NCI-H2029 (cell line): ENCODE measurements at places on chromosomes 13 and 19.
A peak's percentile ranks its signal among the peaks of the same experiment; 100 is the strongest.

DNA sequence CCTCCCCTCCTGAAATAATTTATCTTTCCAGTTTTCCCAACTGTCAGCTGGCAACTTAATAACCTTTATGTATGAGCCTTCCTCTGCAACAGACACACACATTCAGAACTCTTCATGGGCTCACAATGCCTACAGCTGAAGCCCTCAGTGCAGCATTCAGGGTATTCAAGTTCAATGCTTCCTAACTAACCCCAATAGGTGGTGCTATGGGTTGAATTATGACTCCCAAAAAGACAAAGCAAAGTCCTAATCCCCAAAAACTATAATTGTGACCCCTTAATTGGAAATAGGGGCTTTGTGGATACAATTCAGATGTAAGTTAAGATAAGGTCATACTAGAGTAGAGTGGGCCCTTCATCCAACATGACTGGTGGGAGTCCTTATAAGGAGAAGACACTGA is 202.2 kb downstream of the SUCLA2 start:
- DNase-seq = no peak

- peak; percentile 6 for DNase-seq
These were observed 6.8 kb upstream of the DGKH start for GRCh38 chr13:42041684-42042035.

- no peak for DNase-seq
These were observed 30.4 kb downstream of the RB1 start for GRCh38 chr13:48333976-48334375.

GRCh38 chr13:41678848-41679247 is 221.5 kb downstream of the RGCC start:
- no peak for DNase-seq

- no peak for DNase-seq
These were observed 6.4 kb downstream of the WDR87 start for GRCh38 chr19:37899966-37900365.
